Psoas muscle (tissue), 8 donors: ENCODE measurements at places on chromosomes 1 and 21. TPM values are rescaled to one million over a fixed set of nuclear protein-coding genes. Genes with fewer than 3 reads are reported as not detected.
A peak's percentile ranks its signal among the peaks of the same experiment; 100 is the strongest.

- peak; percentile 77 for DNase-seq
Measured at GRCh38 chr1:27564710-27565649, 39.0 kb downstream of the AHDC1 start.

GRCh38 chr1:226943927-226944326 is 3.8 kb downstream of the COQ8A start:
- no peak for DNase-seq

- DNase-seq: no peak
Measured at GRCh38 chr1:22216210-22216883, 73.5 kb upstream of the WNT4 start.

GRCh38 chr1:2415801-2416208 is 3.4 kb upstream of the PEX10 start:
- no peak for DNase-seq

DNA sequence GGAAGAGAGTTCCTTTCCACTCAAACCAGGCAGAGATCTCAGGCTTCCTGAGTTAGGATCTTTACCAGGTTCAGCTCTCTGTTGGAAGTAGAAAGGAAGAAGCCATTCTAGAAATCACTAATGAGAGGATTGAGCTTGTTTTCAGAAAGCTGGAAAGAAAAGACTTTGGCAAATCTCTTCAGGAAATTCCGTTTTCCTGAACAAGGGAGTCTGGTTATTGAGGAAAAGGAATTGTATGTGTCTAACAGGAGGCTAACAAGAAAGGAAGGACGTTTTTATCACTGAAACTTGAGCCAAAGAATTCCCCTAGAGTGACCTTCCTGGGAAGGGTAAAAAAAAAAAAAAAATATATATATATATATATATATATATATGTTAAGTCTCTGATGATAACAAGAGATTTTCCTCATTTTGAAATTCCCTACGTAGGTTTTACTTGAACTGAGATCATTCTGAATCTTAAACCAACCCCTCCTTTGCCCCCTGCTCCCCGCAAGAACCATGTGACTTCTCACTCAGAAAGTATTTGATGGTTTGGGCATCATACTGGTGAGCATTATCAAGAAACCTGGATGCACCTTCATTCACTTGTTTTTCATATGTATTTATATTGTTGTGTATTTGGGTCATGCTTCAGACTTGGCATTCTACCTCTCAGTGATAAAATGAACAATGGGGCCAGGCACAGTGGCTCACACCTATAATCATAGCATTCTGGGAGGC is 98.4 kb upstream of the BMP8A start:
- no peak for DNase-seq

- DNase-seq: no peak
Measured at GRCh38 chr1:99634971-99635624, 10.8 kb upstream of the PALMD start.

DNA sequence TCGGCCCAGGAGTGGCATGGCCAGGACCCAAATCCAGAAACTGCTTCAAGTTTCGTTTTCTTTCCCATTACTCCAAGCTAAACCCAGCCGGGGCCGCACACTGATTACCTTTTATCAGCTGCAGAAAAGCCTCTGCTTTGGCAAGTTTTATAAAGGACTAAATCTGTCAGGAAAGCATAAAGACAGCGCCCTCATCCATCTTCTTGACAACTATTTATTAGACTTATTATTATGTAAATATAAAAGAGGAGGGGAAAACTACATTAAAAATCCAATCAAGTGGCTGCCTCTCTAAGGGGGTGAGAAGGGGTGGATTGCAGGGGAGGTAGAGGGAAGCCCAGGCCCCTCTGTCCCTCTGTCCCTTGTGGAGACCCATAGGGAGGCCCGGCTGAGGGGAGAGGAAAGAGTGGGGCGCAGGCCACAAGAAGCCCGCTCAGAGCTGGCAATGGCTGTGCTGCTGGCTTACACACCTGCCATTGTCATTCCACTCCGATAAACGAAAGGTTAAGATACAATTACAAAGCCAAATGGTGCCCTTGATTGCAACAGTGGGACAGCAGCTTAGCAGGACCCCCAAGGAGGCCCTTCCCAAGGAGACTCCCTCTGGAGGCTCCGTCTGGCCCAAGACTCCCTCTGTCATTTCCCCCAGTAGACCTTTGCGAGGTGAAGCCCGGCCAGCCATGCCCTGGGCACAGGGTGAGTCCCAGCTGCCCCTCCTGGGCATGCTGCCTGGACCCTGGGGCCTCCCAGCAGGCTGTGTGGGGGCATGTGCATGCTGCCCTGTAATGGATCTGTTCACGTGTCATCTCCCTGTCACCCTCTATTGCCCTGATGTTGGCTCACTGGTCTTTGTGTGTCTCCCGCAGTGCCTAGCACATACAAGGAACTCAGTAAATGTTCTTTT is 45.4 kb downstream of the KCND3 start:
- peak; percentile 78 for DNase-seq

GRCh38 chr1:7591565-7591964 is 179.5 kb upstream of the VAMP3 start:
- no peak for DNase-seq

DNA sequence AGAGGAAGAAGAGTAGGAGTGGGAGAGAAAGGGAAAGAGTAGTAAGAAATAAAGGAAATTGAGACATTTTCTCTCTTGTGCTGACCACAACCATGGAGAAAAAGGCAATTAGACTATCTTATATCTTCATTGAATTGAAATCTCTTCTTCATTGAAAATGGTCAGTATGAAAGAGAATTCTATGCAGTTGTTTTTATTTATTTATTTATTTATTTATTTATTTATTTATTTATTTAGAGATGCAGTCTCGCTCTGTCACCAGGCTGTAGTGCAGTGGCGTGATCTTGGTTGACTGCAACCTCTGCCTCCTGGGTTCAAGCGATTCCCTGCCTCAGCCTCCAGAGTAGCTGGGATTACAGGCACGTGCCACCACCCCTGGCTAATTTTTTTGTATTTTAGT is 447.1 kb downstream of the PTPRC start:
- DNase-seq: no peak

GRCh38 chr1:53959664-53960250 is 13.6 kb downstream of the LRRC42 start:
- no peak for DNase-seq

- no peak for DNase-seq
Measured at GRCh38 chr1:4101459-4102161, 201.5 kb upstream of the C1orf174 start.

GRCh38 chr21:37032877-37033471 is 26.5 kb downstream of the RIPPLY3 start:
- DNase-seq: no peak

DNA sequence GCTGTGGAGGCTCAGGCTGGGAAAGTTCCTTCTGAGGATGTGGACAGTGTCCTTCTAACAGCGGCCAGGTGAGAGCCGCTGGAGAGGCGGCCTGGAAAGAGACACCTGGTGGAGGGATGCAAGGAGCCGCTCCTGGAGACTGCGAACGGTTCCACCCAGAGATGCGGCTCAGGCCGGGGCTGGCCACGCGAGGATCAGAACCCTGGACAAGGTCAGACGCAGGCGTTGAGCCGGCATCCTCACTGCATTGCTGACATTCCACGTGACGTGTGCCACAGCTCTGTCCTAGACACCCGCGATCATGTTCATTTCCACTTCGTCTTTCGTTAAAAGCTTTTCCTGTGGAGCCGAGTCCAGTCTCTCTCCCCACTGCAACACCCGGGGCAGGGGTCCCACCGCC is 28.8 kb downstream of the CFAP74 start:
- DNase-seq: no peak

DNA sequence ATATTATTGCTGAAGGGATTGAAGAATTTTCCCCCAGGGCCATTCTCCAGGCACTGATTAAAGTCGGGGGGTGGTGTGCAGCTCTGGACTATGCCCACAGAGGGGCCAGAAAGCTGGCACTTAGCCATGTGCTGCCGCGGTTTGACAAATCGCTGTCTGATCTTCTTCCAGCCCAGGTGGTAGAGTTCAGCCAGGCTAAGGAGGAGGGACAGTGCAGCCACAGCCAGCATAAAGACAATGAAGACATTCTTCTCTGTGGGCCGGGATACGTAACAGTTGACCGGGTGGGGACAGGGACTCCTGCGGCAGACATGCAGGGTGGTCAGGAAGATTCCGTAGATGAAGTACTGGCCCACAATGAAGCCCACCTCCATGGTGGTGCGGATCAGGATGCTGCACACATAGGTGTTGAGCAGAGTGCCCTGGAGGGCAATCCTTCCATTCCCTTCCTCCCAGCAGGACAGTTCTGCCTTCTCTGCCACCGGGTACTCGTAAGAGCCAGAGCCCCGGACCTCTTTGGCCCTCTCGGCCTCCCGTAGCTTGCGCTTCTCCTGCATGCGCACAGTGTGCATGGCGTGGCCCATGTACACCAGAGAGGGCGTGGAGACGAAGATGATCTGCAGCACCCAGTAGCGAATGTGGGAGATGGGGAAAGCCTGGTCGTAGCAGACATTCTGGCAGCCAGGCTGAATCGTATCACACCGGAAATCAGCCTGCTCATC is 1.9 kb downstream of the GJA5 start:
- DNase-seq: no peak

DNA sequence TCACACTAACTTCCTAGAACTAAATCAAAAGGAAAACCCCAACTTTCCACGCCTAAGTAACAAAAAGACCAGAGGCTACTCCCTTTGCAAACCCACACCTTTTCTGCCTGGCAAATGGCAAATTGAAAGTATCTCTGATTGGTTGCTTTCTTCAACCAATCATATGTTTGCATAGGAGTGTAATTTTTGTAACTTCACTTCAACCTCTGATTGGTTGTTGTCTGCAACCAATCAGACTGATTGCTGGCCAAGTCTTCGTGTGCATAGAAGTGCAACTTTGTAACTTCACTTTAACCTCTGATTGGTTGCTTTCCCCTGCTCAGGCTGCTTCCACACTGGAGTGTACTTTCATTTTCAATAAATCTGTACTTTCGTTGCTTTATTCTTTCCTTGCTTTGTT is 36.9 kb upstream of the PADI2 start:
- no peak for DNase-seq

DNA sequence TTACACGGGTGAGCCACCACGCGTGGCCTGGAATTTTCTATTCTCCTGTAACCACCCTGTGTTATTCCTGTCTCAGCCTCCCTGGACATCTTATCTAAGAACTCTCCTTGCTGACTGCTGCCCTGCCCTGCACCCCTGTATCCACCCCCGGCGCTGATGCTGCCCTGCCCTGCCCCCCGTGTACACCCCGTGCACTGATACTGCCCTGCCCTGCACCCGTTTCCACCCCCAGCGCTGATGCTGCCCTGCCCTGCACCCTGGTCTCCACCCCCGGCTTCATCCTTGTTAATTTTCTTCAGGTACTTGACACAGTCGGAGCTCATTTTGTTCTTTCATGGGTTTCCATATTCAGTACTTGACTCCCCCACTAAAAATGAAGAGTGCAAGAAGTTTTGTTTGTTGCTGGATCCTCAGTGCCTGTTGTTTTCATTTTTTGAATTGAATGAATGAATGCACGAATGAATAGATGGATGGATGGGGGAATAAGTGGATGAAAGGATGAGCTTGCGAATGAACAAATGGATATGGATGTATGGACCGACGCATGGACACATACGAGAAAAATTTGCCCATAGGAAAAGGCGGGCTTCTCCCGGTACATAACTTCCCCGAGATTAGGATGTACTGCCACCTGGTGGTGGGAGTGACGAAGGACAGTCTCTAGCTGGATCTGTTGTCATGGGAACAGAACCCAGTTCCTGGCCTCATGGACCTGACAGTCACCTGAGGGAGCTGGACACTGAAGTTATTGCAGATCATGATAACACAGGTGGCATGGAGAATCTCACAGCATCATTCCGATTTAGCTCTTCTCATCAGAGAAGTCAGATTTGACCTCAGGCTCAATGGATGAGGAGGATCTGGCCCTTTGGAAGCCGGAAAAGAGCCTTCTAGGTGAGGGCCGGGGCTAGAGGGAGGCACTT is 14.9 kb downstream of the AADACL4 start:
- DNase-seq: peak; percentile 59

DNA sequence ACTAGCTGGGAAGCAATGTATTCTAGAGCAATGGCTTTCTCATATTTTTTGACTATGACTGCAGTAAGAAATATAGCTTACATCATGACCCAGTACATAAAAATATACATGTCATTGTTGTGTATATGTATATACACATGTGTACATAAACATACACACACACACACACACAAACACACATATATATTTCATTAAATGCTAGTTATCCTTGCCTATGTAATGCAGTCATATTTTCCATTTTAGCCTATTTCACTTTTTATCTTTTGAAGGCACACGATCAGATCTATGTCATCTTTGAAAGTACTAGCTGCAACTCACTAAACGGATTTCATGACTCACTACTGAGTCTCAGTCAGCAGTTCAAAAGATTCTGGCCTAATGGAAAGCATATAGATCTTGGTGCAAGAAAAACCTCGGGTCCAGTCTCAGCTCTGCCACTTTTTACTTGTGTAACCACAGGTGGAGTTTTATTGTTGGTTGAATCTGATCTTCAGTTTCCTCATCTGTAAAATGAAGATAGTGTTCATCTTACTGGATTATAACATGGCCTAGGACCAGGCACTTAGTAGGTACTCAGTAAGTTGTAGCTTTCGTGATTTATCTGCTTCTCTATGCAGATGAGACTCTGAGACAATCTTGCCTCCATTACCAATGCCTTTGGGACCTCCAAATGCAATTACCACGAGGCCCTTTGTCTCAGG is 325.6 kb downstream of the RRAGC start:
- no peak for DNase-seq

- no peak for DNase-seq
Measured at GRCh38 chr1:92380867-92381266, 82.0 kb downstream of the RPAP2 start.

GRCh38 chr1:46749921-46750404 is 31.0 kb upstream of the EFCAB14 start:
- DNase-seq: peak; percentile 73

DNA sequence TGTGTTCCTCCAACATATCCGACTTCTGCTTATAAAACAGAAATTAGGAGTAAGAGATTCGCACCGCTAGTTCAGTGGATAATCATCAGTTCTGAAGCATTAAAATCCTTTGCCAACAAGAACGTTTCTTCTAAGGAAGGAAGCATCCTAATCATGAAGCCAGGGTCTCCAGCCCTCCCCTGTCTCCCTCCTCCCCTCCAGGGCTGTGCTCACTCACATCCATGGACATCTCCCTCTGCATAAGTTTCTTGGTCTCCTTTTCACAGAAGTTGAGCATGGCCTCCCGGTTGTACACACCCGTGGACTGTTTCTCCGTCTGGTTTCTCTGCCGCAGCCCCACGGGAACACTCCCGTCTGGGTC is 505 bp downstream of the LMOD1 start:
- no peak for DNase-seq

Gene NR0B2
- 0.07 TPM for polyA plus RNA-seq

Gene CD1C
- 0.09 TPM for polyA plus RNA-seq

Gene AVPR1B
- polyA plus RNA-seq: not detected

Gene AK5
- 0.21 TPM for polyA plus RNA-seq

Gene CTXND2
- polyA plus RNA-seq: not detected

Gene CAPZB
- 261 TPM for polyA plus RNA-seq

Gene ZNF648
- polyA plus RNA-seq: not detected

Gene HTR6
- not detected for polyA plus RNA-seq
